ENCODE measurements at places on chromosomes 7 and 10. TPM values are rescaled to one million over a fixed set of nuclear protein-coding genes. Genes with fewer than 3 reads are reported as not detected.

Gene SPDYE1
- not detected for total RNA-seq

Gene HELLS
- total RNA-seq, result 3.5 TPM

Gene CHST12
- 18.4 TPM for total RNA-seq

Gene C7orf57
- total RNA-seq, result 0.12 TPM

Gene MOGAT3
- not detected for total RNA-seq

Gene GIMAP1
- 4.5 TPM for total RNA-seq

Gene AGMO
- 0.55 TPM for total RNA-seq

Gene ACTR3C
- total RNA-seq, result 4.9 TPM

Gene ZNF365
- 3.7 TPM for total RNA-seq

Gene CSGALNACT2
- total RNA-seq, result 12.0 TPM

Gene CYP3A7
- not detected for total RNA-seq

Gene ZPBP
- not detected for total RNA-seq

Gene PSD
- total RNA-seq, result 2.3 TPM

Gene LRRD1
- total RNA-seq, result 0.10 TPM

Gene CALCR
- 0.09 TPM for total RNA-seq

Gene TYW1B
- total RNA-seq, result 1.4 TPM

Gene GNG11
- total RNA-seq, result 19.8 TPM

Gene COL26A1
- not detected for total RNA-seq

Gene MYOZ1
- total RNA-seq, result 2.1 TPM

Gene HOXA5
- 0.27 TPM for total RNA-seq

Gene PNLIPRP2
- total RNA-seq, result not detected

Gene ZMYND11
- total RNA-seq, result 72.6 TPM

Gene IDI2
- not detected for total RNA-seq

Gene AKR1D1
- total RNA-seq, result not detected

Gene TSPAN12
- total RNA-seq, result 50.5 TPM

Gene DLG5
- 12.0 TPM for total RNA-seq

Gene NPSR1
- not detected for total RNA-seq

Gene NAMPT
- total RNA-seq, result 126 TPM

Gene SOSTDC1
- 8.0 TPM for total RNA-seq

Gene CNPY1
- total RNA-seq, result not detected

Gene CPED1
- 27.0 TPM for total RNA-seq

Gene TEX47
- total RNA-seq, result not detected

Gene MET
- 16.7 TPM for total RNA-seq

Gene KDM7A
- 12.7 TPM for total RNA-seq

Gene RBP3
- not detected for total RNA-seq

Gene CYP2C19
- total RNA-seq, result 0.21 TPM

Gene KIAA1549
- total RNA-seq, result 1.5 TPM

Gene CCDC126
- total RNA-seq, result 10.9 TPM

Gene CPA1
- total RNA-seq, result 0.29 TPM

Gene KBTBD2
- total RNA-seq, result 20.4 TPM

Gene TMEM270
- not detected for total RNA-seq

Gene SPDYE9
- total RNA-seq, result not detected

Gene RAB19
- total RNA-seq, result not detected

Gene LRRC18
- not detected for total RNA-seq

Gene WEE2
- not detected for total RNA-seq

Gene IFIT1B
- not detected for total RNA-seq

Gene CYP3A4
- total RNA-seq, result 0.32 TPM

Gene SEPTIN7
- total RNA-seq, result 206 TPM

Measured in left cardiac atrium (tissue), 4 donors.